ENCODE measurements at places on chromosomes 5 and 9.

GRCh38 chr5:172423379-172424110 is 30.8 kb downstream of the SH3PXD2B start:
- DNase-seq, result no peak

DNA sequence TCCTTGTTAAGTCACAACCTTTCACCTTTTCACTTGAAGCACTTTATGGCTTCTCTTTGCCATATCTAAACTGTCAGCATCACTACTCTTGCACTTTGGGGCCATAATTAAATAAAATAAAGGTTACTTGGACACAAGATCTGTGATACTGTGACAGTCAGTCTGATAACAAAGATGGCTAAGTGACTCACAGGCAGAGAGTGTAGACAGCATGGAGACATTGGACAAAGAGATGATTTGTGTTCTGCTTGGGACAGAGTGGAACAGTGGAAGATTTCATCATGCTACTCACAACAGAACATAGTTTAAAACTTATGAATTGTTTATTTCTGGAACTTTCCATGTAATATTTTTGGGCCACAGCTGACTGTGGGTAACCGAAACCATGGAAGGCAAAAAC is 81.7 kb upstream of the SMC5 start:
- no peak for DNase-seq

DNA sequence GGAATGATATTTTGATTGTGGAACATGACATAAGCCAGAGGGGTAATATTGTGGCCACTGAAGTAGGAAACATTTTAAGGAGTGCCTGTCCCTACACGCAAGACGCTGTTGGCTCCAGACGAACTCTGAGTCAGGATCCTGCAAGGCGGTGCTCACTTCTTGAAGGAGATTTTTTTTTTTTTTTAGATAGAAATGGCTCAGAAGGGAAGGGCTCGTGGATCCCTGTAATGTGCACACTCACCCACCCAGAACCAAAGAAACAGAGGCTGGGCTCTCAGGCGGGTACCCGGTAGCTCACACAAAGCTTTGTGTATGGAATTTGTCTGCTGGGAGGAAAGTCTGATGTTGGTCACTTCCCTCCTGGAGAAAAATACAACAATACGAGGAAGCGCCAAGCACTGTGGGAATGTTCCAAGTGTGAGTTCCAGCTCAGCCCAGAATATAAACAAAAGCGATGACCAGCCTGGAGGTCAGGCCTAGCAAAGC is 25.7 kb downstream of the RAPGEF1 start:
- no peak for DNase-seq

- DNase-seq, result no peak
Measured at GRCh38 chr9:8179381-8180053, 379.9 kb upstream of the DMAC1 start.

DNA sequence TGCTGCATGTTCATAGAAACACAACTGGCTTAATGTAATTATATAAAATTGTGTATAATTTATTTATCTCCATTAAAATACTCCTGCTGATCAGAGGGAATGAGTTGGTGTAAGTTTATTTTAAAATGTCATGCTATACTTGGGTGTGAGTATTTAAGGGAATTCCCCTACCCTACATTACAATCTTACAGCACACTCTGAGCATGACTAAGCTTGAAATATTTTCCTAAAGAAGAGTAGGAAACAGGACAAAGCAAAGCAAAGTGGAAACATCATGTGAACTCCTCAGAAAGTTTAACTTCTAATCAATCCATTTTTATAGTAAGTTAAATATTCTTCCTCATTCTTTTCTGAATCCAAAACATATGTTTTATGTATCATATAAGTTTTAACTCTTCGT is 1271.3 kb downstream of the EFNA5 start:
- no peak for DNase-seq

DNA sequence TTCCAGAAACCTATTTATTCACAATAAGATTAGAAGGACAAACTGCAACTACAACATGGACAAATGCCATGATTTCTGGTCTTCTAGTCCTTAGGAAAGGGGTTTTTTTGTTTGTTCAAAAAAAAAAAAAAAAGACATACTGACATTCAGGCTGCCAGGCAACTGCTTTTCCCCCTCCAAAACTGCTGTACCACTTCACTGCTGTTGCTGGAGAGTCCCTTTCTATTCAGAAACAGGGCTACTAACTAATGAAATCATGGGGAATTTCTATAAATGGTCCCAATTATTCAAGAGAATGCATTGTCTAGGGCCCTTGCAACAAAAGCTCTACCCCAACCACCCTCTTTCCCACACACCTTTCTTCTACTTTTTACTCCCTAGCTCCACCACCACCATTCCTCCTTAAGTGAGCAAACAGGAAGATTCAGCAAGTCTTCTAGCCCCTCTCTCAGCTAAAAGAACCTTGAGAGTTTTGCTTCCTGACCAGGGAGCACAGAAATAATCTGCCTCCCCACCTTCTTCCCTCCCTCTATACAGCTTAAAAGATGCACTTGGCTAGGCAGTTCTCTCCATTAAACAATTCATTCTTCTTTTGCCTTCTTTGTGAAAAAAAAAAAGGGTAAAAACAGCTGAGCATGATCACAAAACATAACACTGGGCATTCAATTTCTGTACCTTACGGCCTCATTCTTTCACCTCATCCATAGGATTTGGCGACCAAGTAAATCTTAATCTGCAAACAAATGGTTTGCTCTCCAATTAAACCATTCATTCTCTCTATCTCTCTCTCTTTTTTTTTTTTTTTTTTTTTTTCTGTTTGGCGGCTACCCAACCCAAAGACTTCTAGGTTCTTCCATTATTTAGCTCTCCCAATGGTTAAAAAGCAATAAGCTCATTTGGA is 13.8 kb downstream of the ZNF608 start:
- no peak for DNase-seq

DNA sequence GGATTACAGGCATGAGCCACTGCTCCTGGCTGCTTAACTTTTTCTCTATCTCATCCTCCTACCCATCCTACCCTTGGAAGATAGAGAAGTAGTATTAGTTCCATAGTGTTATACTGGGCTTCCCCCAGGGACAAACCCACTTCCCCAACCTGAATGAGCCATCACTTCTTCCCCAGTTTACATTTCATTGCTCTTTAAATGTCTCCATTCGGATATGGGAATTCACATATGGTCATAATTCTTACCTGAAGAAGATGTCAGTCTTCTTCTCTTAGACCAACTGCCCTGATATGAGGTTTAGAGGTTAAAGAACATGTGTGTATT is 1.9 kb downstream of the CD274 start:
- no peak for DNase-seq

- no peak for DNase-seq
Measured at GRCh38 chr5:2385818-2386217, 365.7 kb downstream of the IRX2 start.

DNA sequence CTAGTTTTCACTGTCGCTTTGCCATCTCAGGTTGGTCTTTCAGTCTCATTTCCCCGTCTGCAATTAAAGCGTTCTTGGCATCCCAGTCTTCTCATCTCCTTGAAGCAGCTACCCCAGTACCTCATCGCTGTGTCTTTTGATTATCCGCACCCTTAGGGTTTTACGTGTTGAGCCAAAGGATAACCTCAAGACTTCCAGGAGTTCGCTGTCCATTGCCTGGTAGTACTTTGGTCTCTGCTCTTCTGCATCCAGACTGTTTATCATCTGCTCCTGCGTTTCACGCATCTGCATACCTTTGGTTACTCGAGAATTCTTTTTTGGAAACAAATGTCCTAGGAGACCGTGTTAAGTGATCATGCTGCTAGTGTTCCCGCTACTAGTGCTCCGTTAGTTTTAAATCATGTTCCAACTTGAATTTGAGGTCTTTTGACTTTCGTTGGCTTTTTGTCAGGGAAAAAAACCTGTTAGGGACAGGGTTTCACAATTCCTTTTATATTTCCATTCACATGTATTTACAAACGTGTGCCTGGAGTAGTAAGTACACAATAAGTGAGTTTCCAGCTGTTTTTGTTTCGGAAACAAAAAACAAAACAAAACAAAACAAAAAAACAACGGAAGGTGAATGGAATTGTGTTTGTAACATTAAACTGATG is 888 bp downstream of the RABGAP1 start:
- DNase-seq, result no peak

DNA sequence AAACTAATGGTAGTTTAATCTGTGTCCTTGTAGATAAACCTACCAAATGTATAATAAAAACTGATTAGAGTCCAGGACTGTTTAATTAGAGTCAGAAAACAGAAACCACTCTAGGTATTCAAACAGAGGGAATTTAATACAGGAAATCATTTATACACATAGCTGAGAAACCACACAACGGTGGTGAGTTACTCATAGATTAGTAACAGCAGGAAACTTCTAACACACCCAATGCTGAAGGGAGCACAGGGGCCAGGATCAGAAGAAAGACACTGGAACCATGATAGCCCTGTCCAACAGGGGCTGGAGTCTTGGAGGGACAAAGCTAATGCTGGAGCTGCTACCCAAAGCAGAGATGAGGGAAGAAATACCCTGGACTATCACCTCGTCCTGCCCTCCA is 321.0 kb downstream of the ACTL7B start:
- DNase-seq, result no peak

- DNase-seq, result no peak
Measured at GRCh38 chr5:137609127-137609526, 110.0 kb upstream of the SPOCK1 start.

DNA sequence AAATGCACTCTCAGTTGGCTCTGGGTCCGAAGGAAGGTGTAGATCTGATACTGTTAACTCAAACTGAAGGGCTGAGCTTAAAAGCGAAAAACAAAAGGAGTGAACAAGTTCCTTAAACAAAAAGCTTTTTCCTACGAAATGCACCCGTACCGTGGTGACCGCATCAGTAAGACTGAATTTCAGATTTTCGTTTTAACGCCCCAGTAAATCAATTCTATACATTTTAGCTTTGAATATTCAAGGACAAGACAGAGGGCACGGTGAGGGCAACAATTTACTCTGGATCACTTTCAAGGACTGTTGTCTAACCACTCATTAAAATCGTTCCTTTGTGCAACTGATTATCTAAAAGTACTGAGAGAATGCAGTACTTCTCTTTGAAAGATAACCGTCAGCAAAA is 1.9 kb downstream of the HOMER1 start:
- DNase-seq, result no peak

DNA sequence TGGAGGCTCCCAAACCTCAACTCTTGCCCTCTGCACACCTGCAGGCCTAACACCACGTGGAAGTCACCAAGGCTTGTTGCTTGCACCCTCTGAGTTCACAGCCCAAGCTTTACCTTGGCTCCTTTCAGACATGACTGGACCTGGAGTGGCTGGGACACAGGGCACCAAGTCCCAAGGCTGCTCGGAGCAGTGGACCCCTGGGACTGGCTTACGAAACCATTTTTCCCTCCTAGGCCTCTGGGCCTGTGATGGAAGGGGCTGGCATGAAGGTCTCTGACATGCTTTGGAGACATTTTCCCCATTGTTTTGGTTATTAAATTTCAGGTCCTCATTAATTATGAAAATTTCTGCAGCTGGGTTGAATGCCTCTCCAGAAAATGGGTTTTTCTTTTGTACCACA is 994.4 kb upstream of the NUDT12 start:
- DNase-seq, result no peak

DNA sequence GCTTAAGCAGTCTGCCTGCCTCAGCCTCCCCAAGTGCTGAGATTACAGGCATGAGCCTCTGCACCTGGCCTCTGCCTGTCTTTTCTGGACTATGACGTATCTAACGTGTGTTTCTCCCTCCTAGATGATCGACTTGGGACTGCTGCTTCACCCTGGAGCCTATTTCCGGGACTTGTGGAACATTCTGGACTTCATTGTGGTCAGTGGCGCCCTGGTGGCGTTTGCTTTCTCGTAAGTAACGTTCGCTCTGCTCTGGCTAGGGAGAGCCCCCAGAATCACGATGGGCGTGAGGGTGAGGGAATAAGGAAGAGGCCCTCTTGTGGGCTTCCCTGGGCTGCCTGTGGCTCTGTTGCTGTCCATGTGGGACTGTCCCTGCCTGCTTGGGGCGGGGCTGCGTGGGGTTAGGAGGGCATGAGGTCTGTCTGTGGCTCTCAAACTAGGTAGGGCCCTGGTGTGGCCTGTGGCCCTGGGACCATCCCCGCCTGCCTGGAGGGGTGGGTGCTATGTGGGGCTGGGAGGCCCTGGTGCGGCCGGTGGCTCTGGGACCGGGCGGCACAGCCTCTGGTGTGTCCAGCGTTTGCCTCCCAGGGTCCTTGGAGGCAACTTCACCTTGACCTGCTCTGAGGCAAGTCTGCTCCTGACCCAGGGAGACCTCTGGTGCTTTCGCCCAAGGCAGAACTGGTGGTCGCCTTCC is 171.7 kb downstream of the CACNA1B start:
- DNase-seq, result no peak

- DNase-seq, result no peak
Measured at GRCh38 chr5:81488862-81489261, 94.9 kb upstream of the ACOT12 start.

GRCh38 chr9:15182101-15182551 is 124.9 kb downstream of the TTC39B start:
- no peak for DNase-seq

DNA sequence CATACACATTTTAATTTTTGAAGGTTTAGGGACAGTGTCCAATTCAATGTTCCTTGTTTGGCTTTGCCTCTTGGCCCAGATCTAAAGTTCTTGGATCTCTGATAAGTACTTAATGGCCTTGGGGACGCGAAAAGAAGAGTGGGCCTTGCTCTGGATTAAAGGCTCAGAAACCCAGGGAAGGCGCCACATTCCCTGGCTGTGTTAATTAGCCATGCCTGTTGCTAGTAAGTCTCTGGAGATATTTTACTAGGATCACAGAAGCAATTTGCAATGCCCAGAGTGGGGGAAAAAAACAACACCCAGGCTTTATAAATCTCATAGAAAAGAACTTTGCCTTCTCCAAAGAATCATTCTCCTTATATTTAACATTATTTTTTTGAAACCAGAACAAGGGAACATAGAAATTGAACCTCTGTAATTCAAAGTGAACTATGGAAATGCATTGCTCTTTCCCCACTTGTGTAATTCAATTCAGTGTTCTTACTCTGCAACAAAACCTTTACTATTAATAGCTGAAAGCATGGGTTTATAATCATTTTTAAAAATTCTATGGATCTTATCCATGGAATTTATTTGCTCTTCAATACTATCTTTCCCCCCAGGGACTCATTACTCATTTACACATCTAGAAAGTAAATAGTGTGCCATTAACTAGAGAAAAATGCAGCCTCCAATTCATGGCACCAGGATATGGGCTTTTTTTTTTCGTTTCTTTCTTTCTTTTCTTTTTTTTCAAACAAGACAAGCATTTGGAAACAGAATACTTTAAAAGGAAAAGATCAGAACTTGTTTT is 172.2 kb upstream of the ANKRD55 start:
- DNase-seq, result no peak

DNA sequence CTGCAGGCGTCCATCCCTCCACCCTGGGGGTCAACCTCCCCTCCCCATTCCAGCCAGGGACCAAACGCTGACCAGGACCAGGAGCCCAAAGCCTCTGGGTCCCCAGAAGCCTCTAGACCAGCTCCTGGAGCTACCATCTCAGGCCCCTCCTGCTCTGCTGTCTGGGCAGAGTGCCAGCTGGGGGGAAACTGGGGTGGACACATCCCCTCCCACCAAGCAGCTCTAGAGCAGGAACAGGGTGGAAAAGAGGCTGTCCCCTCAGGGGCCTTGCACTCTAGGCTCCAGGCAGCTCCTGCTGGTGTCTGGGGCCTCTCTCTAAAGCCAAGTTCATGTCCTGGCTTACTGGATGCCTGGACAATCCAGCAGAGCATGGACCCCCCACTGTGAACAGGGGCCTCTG is 4.4 kb downstream of the SSNA1 start:
- DNase-seq, result no peak

GRCh38 chr5:39491210-39491609 is 66.4 kb upstream of the DAB2 start:
- DNase-seq, result no peak
